ENCODE measurements at places on chromosomes 11 and 22. TPM values are rescaled to one million over a fixed set of nuclear protein-coding genes. Genes with fewer than 3 reads are reported as not detected.

EFCAB6 gene
- 0.69 TPM for total RNA-seq

CASP12 gene
- total RNA-seq, result not detected

ADAMTS15 gene
- total RNA-seq, result 1.9 TPM

PKNOX2 gene
- total RNA-seq, result 30.5 TPM

PSMD13 gene
- total RNA-seq, result 108 TPM

TRMT2A gene
- total RNA-seq, result 34.1 TPM

HEPACAM gene
- not detected for total RNA-seq

OR51E2 gene
- not detected for total RNA-seq

MAJIN gene
- not detected for total RNA-seq

SSH3 gene
- total RNA-seq, result 8.1 TPM

LPXN gene
- 2.5 TPM for total RNA-seq

AIFM3 gene
- total RNA-seq, result 0.74 TPM

GP1BB gene
- total RNA-seq, result not detected

OR10A6 gene
- total RNA-seq, result not detected

MAML2 gene
- total RNA-seq, result 2.3 TPM

SCN4B gene
- total RNA-seq, result 7.7 TPM

OR56B4 gene
- not detected for total RNA-seq

TMX2 gene
- total RNA-seq, result 37.7 TPM

DDX25 gene
- not detected for total RNA-seq

OR52I2 gene
- total RNA-seq, result not detected

MUC5AC gene
- total RNA-seq, result not detected

BTBD18 gene
- not detected for total RNA-seq

CDK2AP2 gene
- 16.3 TPM for total RNA-seq

IGF2 gene
- total RNA-seq, result 60.2 TPM

OR8I2 gene
- total RNA-seq, result not detected

KRTAP5-8 gene
- total RNA-seq, result not detected

C22orf23 gene
- total RNA-seq, result 0.20 TPM

SLC22A8 gene
- not detected for total RNA-seq

XKR3 gene
- not detected for total RNA-seq

CTSF gene
- 31.5 TPM for total RNA-seq

LINC01488 gene
- total RNA-seq, result not detected

MMP26 gene
- total RNA-seq, result not detected

NRGN gene
- 1.5 TPM for total RNA-seq

PHLDA2 gene
- total RNA-seq, result 0.49 TPM

USP2 gene
- 133 TPM for total RNA-seq

TMEM138 gene
- 12.9 TPM for total RNA-seq

FDXACB1 gene
- 0.93 TPM for total RNA-seq

ROBO4 gene
- total RNA-seq, result 15.7 TPM

MMP13 gene
- not detected for total RNA-seq

NXPE4 gene
- not detected for total RNA-seq

RBMXL2 gene
- total RNA-seq, result not detected

SCUBE2 gene
- total RNA-seq, result 1.8 TPM

DDTL gene
- 0.77 TPM for total RNA-seq
